ENCODE measurements at places on chromosomes 5 and 9.

GRCh38 chr5:82349652-82350051 lies 71.5 kb upstream of the RPS23 start:
- no peak for DNase-seq

GRCh38 chr9:7192266-7192665 lies 434.5 kb downstream of the KDM4C start:
- no peak for DNase-seq

GRCh38 chr5:180618829-180619562 lies 27.7 kb upstream of the SCGB3A1 start:
- no peak for DNase-seq

GRCh38 chr5:58312299-58312698 lies 147.6 kb downstream of the PLK2 start:
- DNase-seq, result no peak

DNA sequence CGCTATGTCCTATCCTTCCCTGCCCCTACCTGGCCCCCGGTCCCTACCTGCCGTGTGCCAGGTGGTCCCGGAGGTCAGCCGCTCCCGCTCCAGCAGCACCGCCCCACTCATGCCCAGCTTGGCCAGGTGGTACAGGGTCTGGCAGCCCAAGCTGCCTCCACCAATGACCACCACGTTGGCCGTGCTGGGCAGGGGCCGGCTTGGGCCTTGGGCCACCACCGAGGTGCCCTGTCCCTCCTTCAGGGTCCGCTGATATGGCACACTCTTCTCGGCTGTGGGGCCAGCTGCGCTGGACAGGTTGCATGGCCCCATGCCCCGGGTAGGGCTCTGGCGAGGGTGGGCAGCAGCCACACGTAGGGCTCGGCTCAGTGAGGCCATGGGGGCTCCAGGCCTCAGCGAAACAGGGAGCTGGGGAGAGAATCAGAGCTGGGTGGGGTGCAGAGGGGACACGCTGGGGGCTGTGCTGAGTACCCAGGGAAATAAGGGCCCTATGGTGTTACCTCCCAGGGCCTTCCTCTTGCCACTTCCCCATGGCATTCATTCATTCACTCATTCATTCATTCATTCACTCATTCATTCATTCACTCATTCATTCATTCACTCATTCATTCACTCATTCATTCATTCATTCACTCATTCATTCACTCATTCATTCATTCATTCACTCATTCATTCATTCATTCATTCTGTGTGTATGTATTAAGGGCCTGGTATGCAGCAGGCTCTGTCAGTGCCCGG lies 4.2 kb downstream of the SARDH start:
- DNase-seq, result no peak

- DNase-seq, result no peak
Observed at GRCh38 chr9:16833296-16833835, 37.1 kb downstream of the BNC2 start.

GRCh38 chr5:139925650-139926640 lies 117.2 kb downstream of the NRG2 start:
- DNase-seq, result no peak

DNA sequence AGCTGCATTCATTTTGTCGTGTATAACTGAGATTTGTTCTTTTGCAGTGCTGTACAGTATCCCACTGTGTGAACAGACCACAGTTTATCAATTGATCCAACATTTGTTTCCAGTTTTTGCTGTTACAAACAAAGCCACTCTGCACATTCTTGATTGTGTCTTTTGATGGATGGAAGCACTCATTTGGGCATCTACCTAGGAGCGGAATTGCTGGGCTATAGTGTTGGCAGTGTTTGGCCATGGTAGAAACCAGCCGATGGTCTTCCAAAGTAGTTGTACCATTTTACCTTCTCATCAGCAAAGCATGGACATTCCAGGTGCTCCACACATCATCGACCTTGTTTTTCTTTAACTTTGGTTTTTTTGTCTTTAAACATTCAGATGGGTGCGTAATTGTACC lies 77.7 kb downstream of the PSMB7 start:
- no peak for DNase-seq

DNA sequence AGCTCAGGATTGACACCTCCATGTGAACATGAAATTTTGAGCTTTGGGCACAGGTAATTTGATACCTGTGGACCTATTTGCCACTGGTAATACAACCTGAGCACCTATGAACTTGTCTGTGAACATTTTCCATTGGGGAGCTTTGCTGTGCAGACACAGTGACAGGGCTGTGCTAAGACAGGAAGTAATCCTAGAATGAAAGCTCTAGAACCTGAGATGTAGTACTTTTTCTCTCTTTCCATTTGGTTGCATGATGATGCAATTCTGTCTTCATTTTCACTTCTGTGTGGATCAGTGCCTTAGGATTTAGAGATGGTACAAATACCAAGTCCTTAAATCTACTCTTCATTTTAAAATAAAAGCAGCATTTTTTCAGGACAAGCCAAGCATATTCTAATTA lies 216.9 kb downstream of the NR3C1 start:
- DNase-seq, result no peak

Data from SHP77 treated with DMSO at 0.1 percent for 48 hours (cell line).